ENCODE measurements at places on chromosomes 2 and 18.

DNA sequence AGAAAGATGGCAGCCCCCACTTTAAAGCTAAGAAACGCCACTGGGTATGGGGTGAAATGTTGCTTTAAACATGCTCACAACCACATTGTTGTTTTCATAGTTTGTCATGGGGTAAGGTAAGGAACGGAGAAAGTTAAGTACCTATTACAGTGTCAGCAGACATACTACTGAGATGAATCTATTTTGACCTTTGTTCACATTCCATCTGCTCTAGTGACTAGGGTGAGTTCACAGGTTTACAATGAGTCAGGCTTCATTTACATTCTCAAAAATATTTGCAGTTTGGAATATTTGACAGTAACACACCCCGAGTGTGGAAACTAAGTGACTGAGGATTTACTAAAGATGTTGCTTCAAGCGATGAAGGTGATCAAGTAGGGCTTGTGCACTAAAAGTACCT is 428.7 kb upstream of the ACVR2A start:
- no peak for DNase-seq

DNA sequence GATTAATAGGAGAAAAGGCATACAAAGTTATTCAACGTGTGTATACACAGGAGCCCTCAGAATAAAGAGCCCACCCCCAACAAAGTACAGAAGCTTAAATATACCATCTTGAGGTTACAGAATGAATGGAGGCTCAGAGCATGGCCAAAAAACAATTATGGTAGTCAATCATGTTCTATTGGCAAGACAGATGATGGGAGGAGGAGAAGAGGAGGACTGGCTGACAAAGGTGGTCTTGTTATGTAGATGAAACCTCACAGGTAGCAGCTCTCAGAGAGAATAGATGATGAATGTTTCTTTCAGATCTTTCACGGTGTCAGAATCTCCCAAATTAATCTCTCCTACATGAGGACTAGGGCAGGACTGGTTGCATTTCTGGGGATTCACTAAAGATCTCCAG is 66.0 kb downstream of the ARL4C start:
- no peak for DNase-seq

DNA sequence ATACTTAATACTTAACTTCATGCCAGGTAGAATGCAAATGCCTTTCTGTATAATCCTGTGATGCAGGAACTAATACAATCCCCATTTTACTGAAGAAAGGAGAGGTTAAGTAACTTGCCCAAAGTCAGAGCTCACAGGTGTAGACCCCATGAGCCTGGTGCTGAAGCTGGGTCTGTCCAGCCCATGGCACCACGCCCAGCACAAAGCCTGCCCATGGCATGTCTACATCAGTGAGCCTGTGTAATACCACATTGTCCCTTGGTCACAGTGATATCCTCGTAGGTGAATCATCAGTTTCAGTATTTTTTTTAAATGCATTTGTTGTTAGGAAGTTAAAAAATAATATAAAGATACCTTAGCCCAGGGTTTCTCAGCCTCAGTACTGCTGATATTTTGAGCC is 69.9 kb upstream of the MCFD2 start:
- DNase-seq: no peak

GRCh38 chr18:68928762-68929675 is 131.1 kb downstream of the CCDC102B start:
- no peak for DNase-seq

- DNase-seq: no peak
Observed at GRCh38 chr2:202945-203344, 60.9 kb downstream of the SH3YL1 start.
